ENCODE measurements at places on chromosomes 2 and 18.

DNA sequence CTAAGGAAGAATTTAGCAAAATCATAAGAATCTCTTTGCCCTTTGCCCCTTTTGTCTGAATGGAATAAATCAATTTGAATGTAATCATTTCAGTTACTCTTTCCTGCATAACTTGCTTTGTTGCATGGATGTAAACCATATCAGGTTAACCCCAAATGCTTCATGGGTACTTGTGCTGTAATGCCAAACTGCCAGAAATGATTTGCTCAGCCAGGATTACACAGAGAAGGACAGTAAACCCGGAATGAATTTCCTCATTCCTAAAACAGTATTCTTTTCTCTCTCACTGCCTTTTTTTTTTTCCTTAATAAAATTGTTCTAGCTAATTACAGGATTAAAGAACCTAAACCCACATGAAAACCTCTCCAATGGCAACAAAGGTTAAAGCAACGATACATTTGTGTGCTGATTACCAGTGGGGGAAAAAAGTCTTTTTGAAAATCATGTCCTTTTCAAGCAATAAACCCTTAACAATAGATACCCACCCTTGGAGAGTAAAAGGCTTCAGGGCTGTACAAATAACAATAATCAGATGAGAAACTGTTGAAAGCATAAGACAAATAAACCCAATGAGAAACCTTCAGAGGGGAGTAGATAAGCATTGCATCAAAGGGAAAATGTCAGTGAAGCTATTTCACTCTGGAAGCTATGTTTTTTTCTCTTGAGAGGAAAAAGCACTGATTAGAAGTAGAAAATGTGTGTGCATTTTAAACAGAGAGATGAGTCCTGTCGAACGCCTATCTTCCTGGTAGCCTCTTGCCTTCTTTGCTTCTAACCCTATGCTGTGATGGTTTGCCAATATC lies 275.3 kb downstream of the CDH2 start:
- no peak for DNase-seq

GRCh38 chr2:69062307-69062962 lies 49.5 kb downstream of the ANTXR1 start:
- no peak for DNase-seq

DNA sequence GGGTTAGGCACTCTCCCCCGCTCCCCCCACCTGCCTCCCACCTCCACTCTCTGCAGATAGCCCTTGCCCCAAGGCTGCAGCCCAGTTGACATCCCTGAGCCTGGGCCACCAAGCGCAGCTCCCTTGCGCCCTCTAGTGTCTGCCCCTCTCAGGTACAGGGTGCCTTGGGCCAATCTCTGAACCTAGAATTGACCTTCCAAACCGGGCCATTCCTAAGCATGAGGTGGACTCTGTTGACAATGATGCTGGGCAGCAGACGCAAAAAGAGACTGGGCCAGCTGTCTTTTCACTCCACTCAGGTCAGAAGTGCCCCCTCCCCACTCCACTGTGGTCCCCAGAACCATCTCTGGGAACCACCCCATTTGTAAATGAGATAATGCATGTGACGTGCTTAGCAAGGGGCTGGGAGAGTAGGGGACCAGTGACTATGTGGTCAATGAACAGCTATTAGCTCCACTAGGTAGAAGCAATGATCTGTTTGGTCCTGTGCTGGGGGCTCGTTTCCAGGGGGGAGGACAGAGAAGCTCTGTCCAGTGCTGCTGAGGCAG lies 43.3 kb upstream of the PLB1 start:
- DNase-seq: peak; percentile 84

- DNase-seq: peak; percentile 41
Observed at GRCh38 chr2:120763508-120763907, 27.8 kb downstream of the GLI2 start.

GRCh38 chr2:37125416-37125815 lies 31.4 kb downstream of the EIF2AK2 start:
- DNase-seq: no peak

DNA sequence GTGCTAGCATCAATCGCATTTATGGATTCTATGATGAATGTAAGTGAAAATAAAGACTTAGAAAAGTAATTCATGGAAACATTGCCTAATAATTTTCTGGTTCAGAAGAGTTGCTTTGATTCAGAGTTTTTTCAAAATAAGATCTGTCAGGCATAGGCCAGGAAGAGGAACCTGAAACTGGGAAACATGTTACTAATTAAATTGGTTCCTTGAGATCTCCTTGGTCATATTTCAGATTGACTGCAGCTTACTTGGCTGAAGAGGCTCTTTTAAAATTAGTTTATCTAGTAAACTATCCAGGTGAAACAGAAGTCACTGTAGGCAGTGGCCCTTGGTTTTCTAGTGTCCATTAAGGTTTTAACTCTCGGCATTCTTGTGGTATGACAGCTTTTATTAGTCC lies 27.4 kb downstream of the PPP1CB start:
- no peak for DNase-seq

DNA sequence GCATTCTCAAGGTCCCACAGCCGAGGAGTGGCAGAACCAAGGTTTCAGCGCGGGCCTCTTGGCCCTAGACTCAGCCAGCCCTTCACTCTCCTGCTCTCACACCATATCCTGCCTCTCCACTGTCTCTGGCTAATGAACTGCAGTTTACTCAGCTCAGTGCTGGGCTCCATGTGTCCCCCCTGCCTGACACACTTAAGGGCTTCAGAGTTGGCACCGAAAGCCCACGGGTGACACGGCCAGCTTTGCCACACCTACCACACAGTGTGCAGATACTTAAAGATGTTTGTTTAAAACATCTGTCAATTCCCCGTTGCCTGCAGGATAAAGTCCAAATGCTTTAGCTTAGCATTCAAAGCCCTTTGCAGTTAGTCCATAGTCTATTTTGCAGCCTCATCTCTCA lies 241.2 kb downstream of the SEPTIN10 start:
- no peak for DNase-seq

DNA sequence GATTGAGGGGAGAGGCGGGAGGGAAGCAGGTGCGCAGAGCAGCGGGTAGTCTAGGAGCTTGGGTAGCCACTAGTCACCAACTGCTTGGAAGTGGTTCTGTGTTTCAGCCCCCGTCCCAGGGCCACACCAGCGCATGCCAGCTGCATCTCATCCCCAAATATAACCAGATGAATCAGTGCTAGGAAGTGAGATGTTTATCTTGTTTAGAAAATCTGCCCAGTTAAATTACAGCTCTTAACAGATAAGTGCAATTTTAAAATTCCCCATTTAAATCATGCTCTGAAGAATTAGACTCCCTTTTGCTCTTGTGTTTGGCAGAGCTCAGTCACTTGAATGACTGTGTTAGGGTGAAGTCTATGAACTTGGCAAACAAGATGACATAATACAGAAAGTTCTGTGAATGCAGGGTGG lies 193.8 kb downstream of the SEPTIN10 start:
- DNase-seq: no peak

DNA sequence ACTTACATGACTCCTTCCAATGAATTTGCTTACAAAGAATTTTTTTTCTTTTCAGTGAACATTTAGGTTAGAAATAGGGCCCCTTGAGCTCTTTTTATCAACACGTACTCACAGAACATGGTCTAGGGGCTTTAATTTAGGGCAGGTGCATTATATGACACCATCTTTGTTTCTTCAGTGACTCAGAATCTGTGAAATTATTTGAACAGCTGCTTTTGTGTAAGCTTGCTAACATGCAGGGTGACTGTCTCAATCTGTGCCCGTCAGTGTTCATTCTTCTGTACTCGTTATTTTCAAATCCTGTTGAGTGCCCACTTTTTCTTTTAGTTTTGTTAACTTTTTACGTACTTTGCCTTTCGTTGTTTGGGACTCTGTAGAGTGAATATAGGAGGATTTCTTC lies 52.8 kb upstream of the CABYR start:
- DNase-seq: no peak

GRCh38 chr2:59025157-59025757 lies 784.1 kb upstream of the FANCL start:
- peak; percentile 54 for DNase-seq

GRCh38 chr2:165376571-165376975 lies 92.9 kb upstream of the CSRNP3 start:
- no peak for DNase-seq

- peak; percentile 41 for DNase-seq
Observed at GRCh38 chr2:30404319-30405259, 42.5 kb upstream of the LCLAT1 start.

DNA sequence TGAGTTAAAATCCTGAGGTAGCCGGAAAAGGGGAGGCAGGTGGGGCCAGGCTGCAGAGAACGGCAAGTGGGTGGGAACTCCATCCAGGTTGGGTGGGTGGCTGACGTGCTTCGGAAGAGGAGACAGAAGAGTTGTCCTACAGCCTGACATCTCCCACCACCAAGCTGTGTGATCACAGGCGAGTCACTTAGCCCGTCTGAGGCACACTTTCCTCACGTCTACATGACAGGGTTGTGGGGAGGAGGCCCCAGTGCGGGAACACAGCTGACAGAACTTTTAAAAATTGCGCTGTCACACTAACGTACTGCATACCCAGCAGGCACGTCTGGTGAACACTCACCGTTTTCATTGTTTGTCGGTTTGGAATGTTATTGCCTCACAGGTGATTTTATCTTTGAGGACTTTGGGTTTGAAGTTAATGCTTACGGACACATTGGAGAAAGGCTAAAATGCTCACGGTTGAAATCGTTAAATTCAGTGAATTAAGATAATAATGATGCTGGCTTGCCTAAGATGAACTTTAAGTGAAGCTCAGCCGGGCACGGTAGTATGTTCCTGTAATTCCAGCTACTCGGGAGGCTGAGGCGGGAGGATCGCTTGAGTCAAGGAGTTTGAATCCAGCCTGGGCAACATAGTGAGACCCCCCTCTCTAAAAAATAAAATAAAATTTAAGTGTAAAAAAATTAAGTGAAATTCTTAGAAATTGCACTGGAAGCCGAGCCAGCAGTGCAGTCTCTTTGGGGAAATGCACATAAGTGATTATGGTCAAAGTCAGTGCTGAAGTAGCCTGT lies 8.9 kb downstream of the EMILIN2 start:
- DNase-seq: no peak

GRCh38 chr2:27756544-27757498 lies 14.7 kb upstream of the MRPL33 start:
- DNase-seq: peak; percentile 54

DNA sequence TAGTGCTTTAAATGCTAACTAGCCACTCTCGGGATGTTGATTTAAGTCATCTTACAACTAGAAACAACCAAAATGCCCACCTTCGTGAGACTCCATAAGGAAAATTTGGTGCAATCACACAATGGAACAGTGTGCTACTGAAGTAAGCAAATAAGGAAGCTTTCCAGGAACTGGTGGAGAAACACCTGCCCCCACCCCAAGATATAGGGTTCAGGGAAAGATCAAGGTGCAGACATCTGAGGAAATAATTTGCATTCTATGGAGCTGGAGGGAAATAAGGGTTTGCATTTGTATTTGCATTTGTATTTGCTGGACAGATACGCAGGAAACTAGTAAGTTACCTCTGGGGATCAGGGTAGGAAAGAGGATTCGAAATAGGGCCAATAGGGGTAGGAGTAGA lies 90.9 kb downstream of the ACAA2 start:
- DNase-seq: no peak
